ENCODE measurements at places on chromosomes 7 and 10.

DNA sequence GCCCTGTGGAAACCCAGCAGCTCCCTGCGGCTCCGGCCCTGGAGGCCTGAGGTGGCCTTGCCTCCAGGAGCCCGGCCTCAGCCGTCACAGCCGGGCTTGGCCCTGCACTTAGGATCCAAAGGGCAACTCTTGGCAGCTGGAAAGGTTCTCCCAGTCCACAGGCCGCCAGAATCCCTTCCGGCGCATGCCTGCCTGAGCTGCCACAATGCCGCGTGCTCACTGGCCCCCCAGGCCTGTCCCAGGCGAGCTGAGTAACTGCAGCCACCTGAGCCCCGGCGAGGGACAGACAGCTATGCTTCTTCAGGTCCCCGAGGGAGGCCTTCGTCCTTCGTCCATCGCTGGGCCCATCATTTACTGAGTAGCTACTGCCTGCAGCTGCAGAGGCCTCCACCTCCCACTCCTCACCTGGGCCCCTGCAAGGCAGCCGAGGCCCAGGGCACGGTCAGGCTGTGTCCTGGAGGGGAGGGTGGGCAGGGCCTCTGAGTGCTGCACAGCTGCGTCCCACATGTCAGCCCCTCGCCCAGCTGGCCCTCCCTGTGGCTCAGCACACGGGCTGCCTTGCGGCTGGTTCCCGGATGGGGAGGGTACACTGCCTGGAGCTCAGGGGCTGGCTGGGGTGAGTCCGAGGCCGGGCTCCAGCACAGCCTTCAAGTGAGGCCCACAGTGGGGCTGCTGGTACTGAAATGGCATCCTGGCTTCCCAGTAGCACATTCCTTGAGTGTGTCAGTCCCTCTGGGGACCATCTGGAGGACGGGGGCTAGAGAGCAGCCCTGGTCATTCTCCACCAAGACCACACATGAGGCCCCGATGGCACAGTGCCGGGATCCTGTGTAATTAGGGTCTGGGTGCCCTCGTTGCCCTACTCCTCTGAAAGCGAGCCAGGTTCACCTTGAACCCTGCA lies 172.5 kb downstream of the ELFN1 start:
- DNase-seq, result no peak

GRCh38 chr7:159012353-159013069 lies 132.2 kb downstream of the VIPR2 start:
- DNase-seq, result no peak

- no peak for DNase-seq
Measured at GRCh38 chr7:125547505-125547904, 617.9 kb upstream of the POT1 start.

DNA sequence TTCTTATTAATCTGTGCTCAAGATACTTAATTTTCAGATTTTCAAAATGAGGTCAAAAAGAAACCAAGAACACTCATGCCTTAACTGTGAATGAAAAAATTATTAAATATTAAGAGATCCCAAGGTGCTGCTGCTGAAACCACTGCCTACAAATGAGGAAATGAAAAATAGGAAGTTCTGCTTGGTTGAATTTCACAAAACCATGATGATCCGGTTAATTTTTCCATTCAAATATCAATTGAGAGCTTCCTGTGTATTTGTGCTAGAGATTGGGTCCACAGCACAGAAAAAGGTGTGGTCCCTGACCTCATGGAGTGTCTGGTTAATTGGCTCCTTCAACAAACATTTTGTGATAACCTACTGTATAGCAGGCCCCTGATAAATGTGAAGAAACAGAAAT lies 132.7 kb upstream of the YAE1 start:
- DNase-seq, result no peak

GRCh38 chr7:64463636-64464375 lies 99.1 kb downstream of the ZNF680 start:
- peak; percentile 27 for DNase-seq

DNA sequence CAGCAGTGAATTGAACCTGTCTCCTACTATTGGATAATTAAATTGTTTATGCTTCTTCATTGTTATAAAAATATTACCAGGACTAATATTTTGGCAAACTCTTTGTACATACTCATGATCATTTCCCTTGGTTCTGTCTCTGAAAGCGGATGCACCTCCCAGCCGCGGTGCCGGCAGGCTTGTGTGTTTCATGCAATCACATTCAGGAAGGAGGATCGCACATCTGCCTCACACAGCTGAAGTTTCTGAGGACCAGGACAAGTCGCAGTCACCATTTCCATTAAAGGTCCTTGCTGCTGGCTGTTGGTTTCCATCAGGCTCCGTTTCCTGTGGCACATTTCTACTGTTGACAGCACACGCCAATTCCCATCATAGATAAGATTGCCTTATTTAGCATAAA lies 117.8 kb upstream of the SHH start:
- no peak for DNase-seq

DNA sequence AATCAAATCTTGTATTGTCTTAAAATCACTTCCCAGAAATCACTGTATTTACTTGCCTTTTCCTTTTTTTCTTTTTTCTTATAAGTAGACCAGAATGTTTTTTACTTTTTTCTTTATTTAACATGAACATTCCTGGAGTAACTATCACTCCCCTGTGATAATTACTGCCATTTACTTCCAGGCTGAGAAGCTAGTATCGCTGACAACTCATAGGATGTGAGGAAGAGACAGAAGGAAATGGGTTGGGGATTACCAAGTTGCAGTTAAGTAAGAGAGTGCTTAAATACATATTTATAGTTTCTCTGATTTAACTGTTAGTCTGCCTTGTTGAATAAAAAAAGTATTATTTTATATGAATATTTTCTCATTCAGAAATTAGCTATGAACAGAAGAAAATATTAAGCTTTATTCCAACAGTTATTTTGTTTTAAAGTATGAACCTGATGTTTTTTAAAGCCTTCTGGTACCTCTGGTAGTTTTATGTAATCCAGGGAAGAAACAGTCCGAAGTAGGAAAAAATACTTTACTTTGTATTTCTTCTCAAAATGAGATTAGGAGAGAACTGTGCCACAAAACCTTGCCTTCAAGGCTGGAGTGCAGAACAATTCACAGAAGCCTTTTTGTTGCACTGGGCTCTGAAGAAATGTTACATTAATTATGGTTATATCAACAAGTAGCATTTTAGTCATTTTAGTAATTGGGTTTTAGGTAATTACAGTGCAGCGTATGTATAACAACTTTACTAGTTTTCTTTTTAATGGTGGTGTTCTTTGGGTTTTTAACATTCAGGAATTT lies 72.8 kb downstream of the SHOC2 start:
- DNase-seq, result no peak

- no peak for DNase-seq
Measured at GRCh38 chr10:79586933-79587332, 23.8 kb upstream of the SFTPA1 start.

DNA sequence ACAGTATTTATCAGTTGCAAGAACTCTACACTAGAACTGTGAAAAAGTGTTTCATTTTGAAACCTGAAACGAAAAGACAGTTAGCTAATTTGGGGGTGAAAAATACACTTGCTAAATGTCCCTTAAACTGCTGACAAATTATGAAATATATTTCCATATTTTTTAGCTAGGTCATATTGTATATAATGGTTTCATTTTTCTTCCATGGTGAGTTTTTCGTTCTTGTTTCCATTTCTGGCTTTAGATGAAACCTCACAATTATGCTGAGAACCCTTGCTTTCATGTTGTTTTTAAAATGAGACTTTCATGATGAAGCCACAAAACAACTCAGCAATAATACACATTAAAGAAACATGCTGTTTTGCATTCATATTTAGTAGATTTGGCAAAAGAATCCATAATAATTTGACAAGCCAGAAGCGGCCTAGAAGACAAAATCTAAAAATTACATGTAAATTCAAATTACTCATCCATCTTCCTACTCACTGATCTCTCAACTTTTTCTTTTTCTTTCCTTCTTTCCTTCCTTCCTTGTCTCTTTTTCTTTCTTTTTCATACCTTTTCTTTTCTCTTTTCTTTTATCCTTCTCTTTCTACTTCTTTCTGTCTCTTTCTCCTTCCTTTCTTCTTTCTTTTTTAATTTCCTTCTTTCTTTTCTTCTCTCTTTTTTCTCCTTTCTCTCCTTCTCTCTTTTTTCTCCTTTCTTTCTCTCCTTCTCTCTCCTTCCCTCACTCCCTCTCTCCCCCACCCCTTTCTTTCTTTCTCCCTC lies 46.5 kb upstream of the ITGB8 start:
- DNase-seq, result no peak

- DNase-seq, result no peak
Measured at GRCh38 chr10:60905580-60905979, 38.4 kb downstream of the RHOBTB1 start.

- no peak for DNase-seq
Measured at GRCh38 chr7:19919261-19920095, 146.1 kb upstream of the TMEM196 start.

- DNase-seq, result no peak
Measured at GRCh38 chr7:116809636-116810266, 52.6 kb upstream of the CAPZA2 start.

- no peak for DNase-seq
Measured at GRCh38 chr10:72503241-72503640, 122.6 kb downstream of the MICU1 start.

DNA sequence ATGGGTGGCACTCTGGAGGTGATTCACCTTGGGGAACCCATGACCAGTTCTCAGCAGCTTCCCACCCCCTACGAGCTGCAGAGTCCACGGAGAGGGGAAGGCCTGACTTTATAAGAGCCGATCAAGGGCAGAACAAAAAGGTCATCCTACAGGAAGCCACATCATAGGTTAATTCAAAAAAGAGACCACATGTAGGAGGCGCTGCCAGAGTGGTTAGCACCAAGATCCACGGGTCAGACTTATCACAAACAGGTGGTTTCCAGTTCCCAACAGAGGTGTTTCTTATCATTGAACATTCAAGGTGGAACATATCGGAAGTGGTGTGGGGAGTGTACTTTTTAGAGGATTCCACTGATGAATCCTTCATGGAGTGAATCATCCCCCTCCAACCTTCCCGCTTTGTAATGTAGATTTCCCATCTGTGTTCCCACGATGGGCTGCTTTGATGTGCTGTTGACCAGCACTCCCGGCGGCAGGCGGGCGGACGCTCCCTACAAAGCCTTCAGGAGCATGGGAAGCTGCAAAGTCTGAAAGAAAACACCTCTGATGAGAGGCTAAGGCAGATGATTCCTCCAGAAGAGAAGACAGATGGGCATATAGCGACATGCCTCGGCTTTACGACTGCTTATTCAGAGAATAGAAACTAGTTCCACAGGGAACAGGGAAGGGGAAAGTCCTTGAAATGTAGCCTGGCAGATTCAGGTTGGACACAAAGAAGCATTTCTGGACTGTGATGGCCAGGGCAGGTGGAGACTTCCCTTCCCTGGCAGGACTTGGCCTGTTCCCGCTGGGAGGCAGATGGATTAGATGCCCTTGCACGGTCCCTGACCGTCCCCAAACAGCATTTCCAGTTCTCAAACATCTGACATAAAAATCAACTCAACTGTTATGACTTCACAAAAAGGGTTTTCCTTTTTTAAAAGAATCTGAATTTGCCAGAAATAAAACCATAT lies 66.5 kb downstream of the AFAP1L2 start:
- no peak for DNase-seq

DNA sequence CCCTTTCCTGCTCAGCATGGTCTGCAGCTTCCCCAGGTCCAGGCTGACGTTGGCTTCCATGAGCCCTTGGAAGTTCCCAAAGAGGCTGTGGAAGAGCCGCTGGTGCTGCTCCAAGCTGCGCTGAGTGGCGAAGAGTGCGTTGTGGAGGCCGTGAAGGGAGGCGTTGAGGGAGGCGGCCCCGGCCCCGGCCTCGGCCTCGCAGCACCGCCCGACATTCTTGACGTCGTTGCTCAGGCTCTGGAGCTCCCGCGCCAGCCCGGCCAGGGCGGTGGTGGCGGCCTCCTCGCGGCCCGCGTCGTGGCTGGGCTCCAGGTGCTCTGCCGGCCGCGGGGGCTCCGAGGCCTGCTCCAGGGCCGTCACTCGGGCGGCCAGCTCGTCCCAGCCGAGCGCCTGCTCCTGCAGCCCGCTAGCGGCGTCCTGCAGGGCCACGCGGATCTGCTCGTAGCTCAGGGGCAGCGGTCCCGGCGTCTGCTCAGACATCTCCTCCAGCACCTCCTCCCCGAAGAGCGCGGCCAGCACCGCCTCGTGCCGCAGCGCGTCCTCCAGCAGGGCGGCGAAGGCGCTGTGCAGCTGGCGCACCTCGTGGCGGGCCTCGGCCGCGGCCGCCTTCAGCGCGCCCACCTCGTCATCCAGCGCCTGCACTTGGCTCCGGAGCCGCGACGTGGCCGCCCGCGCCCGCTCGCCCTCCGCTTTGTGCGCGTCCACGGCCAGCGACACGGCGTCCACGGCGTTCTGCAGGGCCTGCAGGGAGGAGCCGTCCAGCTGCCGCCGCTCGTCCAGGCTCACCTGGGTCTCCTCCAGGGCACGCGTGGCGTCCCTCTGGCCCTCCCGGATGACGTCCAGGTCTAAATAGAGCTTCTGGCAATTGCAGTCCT lies 14.7 kb downstream of the MMRN2 start:
- no peak for DNase-seq

DNA sequence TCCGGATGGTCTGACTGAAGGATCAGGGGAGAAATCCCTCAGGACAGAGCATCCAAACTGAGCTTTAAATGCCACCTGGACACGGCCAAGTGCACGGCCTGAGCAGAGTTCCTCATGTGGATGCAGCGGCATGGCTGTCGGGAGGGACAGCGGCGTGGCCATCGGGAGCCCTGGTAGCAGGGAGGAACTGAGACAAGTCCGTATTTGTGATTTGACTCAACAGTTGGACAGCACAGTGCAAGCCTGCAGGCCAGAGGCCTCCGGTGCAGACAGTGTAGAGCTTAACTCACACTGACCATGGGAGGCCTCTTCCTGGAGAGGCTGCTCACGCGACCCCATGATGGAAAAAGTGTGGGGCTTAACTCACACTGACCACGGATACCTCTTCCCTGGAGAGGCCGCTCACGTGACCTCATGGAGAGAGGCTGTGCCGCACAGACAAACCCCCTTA lies 207.4 kb downstream of the DIP2C start:
- DNase-seq, result no peak

DNA sequence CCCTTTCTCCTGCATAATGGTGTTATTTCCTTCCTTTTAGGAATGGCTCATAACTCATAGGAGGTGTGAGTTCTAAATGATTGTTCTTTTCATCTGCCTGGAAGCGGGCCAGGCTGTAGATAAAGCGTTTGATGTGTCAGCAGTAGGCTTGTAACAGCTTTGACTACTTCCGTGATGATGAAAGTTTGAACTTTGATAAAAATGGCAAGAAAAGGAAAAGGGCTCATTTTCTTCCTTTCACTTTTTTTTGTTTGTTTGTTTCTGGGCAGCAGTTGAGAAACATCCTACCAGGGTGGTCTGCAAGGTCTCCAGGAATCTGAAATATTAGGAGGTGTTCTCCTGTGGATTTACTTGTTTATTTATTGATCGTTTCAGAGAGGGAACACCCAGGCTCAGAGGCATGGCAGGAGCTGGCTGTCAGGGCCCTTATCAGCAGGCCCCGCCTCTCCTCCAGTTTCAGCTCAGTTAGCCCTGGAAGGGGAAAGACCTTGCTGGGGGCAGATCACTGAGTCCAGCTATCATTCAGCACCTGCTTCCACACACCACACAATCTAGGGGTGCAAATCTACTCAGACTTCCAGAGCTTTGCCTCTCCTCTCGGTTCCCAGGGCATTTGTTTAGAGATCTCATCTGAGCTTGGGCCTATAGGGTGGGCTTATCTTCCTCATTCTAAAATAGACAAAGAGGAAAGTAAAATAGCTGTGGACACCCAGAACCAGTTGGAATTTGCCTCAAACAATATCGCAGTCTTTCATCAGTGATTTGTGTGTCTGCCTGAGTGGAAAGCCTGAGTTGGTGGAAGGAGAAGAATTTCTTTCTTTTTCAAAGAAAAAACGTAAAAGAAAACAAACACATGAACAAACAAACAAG lies 130.9 kb downstream of the BMPER start:
- DNase-seq, result no peak

GRCh38 chr7:129343099-129343700 lies 91.0 kb upstream of the STRIP2 start:
- no peak for DNase-seq
